ENCODE measurements at places on chromosomes 3 and 15.

DNA sequence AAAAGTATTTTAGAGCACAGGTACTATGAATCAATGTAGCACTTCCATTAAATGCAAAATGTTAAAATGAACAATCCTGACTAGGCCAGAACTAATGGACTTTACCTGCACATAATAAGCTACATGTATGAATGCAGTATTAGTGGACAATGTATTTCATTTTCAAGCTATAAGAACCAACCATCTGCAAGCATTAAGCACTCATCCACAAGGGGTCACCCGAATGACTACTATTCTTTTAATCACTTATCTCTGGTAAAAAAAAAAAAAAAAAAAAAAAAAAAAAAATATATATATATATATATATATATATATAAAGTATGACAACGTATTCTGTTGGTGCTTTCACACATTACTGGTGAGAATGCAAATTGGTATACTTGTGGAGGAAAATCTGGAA is 7.2 kb downstream of the HERC1 start:
- no peak for DNase-seq

GRCh38 chr3:50157827-50158529 is 2.9 kb downstream of the SEMA3F start:
- DNase-seq: no peak

DNA sequence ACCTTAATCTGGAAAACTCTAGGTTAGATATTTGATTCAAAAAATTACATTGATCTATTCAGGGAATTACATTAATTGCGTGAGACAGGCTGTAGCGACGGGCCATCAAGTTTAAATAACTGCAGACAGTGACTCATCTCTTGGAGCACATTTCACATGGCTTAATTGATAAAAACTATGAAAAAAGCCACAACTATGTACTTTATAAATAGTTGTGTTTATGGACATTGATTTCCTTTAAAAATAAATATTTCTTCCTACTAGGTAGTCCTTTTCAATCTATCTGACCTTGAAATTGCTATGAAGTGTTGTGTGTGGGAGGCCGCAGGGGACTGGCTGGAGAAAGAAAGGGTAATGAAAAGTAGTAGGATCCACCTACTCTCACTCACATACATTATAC is 157.8 kb downstream of the IL1RAP start:
- no peak for DNase-seq

DNA sequence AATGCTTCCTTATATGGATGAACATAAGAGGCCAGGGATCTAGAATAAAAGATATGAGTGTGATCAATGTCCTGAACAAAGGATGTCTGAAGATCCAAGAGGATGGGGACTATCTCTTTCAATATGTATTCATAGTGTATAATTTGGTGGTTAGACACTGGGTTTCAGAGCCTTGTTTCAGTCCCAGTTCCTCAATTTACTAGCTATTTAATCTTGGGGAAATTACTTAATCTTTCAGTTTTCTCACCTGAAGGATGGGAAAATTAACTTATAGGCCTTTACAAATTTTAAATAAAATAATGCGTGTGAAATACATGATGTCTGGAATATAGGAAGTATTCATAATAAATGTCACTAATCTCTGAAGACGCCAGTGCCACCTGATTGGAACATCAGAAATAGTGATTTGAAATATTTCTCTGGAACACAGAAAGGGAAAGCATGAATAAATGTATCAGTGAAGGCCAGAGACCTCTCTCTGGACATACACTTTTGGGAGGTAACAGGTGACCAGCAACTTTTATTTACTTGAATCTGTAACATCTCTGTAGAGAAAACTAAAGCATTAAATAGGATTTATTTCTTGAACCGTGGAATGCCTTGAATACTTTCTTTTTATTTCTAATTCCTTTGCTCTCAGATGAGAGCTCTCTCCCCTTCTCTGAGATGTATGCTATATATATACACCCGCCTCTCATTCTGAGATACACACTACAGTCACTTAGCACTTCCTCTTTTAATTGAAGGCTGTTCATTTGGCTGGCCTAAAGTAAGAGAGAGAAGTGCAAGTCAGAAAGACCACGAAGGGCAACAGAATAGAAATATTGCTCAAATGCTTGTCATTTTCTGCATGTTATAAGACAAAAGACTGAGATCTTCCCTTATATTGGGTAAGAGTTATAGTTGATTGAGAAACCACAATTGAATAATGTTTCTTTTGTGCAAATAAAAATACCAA is 407.1 kb downstream of the LSAMP start:
- DNase-seq: no peak

- no peak for DNase-seq
Measured at GRCh38 chr3:133328373-133328772, 71.5 kb upstream of the BFSP2 start.

DNA sequence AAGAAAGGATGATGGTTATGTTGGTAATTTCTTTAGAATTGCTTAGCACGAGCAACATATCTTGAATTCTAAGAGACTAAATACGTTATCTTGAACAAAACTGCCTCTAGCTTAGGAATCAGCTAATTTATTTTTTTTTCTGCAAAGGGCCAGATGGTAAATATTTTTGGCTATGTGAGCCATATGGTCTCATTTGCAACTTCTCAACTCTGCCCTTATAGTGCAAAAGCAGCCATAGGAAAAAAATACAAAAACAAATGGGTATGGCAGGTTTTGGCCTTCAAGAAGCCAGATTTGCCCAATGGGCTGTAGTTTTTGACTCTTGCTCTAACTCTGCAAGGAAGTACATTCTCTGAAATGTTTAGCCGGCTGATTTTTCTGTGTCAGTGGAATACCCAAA is 11.9 kb downstream of the OXSM start:
- no peak for DNase-seq

DNA sequence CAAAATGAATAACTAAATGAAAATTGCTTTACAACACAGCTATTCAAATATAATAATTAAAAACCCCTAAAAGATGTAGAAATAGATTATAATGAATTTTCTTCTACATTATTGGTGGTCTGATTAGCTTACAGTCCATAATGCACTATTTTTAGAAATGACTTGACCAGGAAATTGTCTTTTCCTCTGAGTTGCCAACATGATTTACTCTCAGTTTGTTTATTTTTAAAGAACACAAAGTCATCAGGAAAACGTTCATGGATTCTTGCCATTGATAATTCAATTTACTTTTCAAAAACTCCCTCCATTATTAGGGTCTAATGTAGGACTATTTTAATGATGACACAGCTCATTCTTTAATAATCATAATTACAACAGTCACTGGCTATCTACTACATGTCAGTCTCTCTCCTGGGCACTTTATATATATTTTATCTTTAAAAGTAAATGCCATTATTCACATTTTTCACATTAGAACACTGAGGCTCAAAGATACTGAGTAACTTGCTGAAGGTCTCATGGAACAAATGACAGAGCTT is 1.1 kb downstream of the TM4SF18 start:
- DNase-seq: no peak

DNA sequence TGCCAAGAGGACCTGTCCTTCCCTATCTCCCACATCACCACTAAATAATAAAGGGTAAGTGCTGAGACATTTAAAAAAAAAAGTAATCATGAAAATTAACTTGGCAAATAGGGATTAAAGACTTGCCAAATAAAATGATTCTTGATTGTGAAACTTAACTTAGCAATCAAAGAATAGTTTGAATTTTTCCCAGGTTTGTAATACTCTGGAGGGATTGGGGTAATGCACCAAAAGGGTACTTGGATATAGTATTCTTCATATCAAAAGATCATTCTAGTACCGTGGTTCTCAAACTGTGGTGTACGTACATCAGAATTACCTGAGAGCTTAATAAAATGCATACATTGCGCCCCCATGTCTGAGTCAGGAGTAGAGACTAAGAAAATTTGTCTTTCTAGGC is 28.5 kb downstream of the CALML4 start:
- DNase-seq: no peak

DNA sequence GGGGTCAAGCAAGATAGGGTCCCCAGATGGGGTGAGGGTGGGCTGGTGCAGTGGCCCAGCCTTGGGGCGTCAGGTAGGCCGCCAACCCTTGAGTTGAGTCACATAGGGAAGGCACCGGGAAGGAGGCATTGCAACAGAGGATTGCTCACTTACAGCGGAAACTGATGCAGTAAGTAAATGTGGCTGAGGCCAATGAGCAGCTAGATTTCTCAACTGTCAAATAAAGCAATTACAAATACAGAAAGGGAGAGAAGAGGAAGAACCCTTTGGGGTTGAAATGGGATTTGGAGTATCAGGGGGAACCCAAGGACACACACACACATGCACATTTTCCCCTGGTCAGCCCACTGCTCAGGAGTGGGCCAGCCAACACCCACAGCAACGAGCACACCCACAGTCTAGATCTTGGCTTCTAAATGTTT is 44.0 kb downstream of the CHSY1 start:
- no peak for DNase-seq

- DNase-seq: no peak
Measured at GRCh38 chr3:159881828-159882309, 106.8 kb upstream of the IL12A start.

DNA sequence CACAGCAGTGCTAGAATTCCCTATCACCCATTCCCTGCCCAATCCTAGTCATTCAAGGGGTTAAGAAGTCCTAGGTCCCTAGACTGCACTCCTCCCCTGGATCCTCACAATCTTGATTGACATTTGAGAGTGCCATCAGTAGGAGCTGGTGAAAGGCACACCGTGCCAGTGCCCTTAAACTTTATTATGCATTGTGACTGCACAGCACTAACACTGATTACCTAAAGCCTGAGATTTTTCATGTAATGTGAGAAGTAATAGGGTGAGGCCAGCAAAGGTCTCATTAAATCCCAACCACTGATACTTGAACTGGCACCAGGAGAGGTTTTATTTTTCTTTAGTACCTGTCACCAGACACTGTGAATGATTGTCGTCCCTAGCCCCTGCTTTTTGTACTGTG is 16.3 kb downstream of the GXYLT2 start:
- DNase-seq: no peak

GRCh38 chr3:132781922-132782321 is 59.7 kb upstream of the NPHP3 start:
- no peak for DNase-seq

DNA sequence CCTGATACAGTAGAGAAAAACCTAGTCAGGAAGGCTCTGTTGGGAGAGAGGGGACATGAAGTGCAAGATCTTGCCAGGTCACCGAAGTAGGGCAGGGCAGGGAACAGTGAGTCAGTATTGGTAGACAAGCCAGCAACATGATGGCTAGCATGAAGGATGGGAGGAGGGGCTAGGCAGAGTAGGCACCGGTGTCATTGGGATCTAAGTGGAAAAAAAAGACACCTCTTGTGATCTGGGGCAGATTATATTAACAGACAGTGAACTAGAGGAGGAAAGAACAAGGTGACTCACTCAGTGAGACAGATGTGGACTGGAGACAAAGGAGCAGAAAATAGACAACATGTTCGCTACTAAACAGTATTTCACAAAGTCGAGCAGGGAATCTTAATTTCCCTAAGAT is 149.2 kb upstream of the SLC24A5 start:
- no peak for DNase-seq

- no peak for DNase-seq
Measured at GRCh38 chr3:127273206-127273605, 14.6 kb downstream of the PRR20G start.
